ENCODE measurements at places on chromosomes 2 and 18.
A peak's percentile ranks its signal among the peaks of the same experiment; 100 is the strongest.

DNA sequence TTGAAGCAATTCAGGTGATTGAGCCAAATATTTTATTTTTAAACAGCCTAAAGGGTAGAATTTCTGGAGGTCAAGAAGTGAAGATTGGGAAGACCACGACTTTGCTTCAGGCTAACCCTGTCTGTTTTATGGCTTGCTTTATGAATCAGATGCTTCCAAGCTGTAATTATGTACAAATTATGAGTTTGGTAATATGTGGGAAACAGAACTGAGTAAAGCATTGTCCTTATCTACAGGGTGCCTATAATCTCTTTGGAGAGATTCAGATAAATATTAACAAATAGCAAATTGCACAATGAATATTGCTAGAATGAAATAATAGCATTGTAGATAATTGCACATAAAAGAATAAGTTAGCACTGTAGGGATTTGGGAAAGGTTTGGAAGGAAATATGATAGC is 539.4 kb upstream of the CDH2 start:
- peak; percentile 35 for DNase-seq

GRCh38 chr2:240648155-240648649 is 22.9 kb downstream of the GPR35 start:
- no peak for DNase-seq

- DNase-seq: no peak
These were observed 2.0 kb upstream of the CAPN10 start for GRCh38 chr2:240584486-240585031.

- DNase-seq: peak; percentile 73
These were observed 1.6 kb upstream of the KLF7 start for GRCh38 chr2:207167099-207167923.

DNA sequence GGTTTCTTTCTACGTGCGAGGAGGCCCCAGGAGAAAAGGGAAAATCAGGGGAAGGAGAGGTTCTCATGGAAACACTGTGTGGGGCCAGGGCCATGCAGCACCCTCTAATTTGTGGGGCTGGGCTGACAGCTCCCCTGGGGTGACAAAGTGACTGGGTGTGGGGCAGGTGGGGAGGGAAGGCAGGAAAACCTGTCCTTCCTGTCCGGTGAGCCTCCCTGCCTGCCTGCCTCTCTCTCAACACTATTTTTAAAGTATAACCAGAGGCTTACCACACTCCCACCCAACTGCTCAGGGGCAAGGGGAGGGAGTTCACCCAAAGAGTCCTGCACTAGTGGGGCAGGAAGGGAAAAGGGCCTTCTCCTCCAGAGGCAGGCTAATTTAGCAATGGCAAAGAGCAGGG is 10.5 kb upstream of the EPAS1 start:
- no peak for DNase-seq

GRCh38 chr2:95346231-95346737 is 49.1 kb downstream of the KCNIP3 start:
- peak; percentile 45 for DNase-seq

DNA sequence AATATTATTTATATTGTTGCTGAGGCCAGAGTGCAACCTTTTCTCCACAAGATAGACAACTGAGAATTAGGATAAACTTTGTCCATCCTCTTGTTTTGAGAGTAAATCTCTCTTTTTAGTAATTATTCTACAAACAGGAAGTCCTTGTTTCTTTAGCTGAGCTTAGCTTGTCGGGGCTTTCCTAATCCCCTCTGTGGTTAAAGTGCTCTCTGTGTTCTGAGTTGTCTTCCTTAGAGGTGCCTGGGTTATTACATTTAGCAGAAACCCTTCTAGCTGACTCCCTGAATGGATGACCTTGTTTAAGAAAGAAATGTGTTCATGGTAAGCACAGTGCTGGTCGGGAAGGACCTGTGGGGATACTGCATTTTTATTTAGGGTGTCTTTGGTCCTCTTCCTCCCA is 12.7 kb downstream of the USP39 start:
- DNase-seq: no peak

DNA sequence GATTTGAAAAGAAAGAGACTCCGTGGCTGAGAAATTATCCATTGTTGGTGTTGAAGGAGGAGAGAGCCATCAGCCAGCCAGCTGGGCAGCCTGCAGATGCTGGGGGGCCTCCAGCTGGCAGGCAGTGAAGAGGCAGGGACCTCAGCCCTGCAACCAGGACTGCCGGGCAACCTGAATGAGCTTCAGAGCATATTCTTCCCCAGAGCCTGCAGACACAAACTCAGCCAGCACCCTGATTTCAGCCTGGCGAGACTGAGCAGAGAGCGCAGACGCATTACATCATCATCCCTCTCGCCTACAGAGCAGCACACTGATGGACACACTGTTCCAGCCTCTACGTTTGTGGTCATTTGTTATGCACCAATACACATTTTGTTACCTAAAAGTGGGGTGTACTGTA is 150.7 kb upstream of the RAB6C start:
- no peak for DNase-seq

GRCh38 chr2:190649035-190649797 is at the start of gene NAB1:
TSS of gene NAB1 (plus strand) at chr2:190649083. CDS start at chr2:190659177, 10,094 bp downstream.
- no peak for DNase-seq

DNA sequence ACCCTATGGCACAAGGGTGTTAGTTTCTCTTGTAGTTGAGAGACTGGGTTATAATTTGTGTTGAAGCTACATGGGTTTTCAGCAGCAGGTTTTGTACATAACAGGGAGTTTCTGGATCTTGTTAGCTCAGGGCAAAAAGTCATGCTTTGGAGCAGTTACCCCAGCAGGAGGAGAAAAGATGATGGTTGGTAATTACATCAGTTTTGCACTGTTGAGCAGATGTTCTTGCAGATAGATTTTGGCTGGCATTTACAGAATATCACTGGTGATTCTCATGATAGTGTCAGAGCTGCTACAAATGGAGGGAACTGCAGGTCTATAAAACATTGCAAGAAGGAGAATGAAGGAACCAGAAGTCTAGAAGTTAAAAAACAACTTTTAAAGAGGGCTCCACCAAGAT is 215.2 kb upstream of the ATP5MC3 start:
- no peak for DNase-seq

- no peak for DNase-seq
These were observed 105.5 kb downstream of the IRS1 start for GRCh38 chr2:226694149-226694548.

DNA sequence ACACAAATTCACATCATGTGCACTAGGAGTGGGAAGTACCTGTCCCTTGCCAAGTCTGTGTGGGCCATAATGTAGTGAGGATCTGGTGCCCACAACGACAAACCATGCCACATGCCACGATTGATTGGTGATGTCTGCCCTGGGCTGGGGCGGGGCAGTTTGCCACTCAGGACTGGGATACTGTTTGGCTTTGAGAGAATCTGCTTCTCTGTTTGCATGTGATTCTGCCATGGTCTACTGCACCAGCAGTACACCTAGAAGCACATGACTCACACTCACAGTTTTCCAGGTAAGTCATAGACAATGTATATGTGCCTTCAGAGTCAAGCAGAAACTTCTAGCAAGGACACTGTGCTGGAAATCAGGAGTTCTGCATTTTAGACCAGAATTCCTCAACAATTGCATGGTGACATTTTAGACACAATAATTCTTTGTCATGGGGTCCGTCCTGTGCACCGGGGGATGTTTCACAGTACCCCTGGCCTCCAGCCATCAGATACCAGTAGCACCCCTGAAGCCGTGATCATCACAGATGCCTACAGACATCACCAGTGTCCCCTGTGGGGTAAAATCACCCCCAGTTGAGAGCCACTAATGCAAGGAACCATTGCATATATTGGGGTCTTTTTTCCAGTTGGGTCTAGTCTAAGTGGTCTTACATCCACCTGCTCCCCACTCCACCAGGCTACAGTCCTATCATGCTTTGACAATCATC is 278.3 kb downstream of the EIPR1 start:
- DNase-seq: no peak

DNA sequence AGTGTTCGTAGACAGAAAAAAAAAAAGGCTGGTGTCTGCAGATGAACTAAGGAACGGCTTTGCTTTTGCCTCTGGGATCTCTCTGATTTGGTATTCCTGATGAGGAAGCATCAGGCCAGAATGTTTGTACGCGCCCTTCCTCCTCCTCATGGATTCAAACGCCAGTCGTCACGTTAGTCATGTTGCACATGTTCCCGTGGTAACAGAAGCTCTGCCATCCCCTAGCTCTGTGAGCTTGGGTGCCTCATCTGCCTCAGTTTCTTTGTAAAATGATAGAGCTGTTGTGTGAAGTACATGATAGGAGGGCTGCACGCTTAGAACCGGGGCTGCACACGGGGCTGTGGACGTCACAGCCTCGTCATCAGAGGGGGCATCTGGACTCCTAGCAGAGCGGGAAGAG is 47.0 kb downstream of the TSHZ1 start:
- DNase-seq: no peak

- no peak for DNase-seq
These were observed 834.8 kb downstream of the CPS1 start for GRCh38 chr2:211391189-211391567.

GRCh38 chr2:54059986-54060385 is 55.4 kb upstream of the ACYP2 start:
- DNase-seq: no peak

DNA sequence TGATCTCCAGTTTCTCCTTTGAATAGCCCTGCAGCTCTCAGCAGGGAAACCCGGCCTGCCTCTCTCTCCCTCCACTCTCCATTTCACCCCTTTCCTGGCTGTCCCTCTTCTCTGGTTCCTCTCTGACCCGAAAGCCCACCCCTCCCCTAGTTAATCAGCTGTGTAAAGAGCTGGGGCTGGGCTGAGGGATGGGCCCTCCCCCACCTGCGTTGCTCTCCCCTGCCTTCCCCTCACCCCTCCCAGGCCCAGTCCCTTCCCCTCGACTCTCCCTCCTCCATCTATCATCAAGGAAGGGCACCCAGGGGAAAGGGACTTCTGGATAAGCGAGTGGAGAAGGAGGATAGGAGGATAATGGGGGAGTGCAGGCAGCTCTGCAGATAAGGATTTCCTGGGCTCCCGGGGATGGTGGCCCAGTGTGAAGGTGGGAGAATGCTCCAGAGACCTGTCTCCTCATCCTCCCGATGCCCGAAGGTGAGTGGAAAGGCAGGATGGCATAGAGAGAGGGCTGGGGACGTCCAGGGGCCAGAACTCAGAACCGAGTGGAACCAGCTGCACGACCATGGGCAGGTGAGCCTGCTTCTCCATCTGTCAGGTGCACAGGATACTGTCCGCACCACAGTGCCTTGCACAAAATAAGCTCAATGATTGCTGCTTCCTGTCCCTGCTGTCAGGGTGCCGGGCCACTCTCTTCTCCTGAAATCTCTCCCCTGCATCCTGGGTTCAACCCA is 12.0 kb downstream of the SLC30A3 start:
- DNase-seq: no peak

GRCh38 chr18:25074925-25075324 is 277.0 kb downstream of the ZNF521 start:
- no peak for DNase-seq

DNA sequence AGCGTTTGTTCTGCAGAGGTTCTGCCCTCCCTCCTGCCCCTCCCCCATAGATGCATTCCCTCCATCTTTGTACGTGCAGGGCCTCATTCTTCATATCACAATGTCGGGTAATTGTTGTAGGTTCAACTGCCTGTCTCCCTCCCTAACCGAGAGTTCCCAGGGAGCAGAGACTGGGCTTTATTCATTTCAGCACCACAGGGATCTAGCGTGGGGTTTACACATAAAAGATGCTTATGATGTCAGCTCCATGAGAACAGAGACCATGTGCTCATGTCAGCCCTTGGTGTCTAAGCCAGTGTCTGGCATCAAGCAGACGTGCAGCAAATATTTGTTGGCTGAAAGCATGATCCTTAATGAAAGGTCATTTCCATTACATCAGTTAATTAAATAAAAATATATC is 298.9 kb upstream of the TRIB2 start:
- no peak for DNase-seq

DNA sequence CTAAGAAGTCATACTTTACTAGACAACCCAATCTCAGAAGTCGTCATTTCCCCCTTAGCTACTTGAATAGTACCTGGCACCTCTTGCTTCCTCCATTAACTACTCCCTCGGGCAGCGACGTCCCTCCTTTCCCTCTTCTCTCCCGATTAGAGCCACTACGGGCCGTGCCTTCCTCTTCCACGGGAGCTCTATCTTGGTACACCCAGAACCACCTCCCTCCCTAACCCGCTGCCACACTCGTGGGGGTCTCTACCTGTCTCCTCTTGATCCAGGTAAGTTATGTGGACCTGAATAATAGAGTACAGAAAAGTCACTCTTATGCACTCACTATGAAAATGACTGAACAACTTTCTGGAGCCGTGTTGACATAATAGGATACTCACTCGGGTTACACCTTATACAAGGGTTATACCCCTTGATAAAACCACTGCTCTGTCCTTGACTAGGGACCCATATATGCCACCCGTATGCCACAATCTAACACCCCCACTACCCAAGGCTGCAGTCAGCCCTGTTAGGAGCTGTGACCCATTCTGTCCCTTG is 595 bp upstream of the HDHD2 start:
- DNase-seq: no peak

GRCh38 chr2:105078906-105079495 is 41.1 kb downstream of the MRPS9 start:
- DNase-seq: no peak

DNA sequence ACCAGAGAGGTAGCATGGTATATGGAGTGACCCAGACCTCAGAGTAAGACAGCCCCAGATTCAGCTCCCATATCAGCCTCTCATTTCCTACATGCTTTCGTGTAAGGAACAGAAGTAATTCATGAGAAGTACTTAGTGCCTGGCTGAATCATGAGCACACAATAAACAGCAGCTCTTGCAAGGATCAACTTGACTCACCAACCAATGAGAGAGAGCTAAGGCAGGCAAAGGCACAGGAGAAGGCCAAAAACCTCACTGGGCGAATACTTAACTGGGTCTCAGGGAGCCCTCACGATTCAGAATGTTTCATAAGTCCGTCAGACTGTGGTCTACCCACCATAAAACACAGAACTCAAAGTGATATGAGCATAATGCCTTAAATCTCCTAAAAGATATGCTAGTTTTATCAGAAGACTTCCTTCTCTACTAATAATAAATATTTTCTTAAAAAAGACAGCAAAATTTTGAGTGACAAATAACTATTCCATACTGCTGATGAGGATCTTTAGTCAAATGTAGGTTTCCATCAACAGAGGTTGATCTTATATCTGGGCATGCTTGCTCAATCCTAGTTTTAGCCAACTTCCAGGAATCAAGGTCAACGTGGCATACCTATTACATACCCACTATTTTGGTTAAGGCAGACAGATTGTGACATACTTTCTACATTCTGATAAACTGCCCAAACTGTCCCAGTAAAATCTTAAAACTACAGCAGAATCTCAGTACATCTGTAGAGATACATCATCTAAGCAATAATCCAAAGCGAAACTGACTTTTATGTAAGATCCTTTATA is 34.9 kb downstream of the IMMT start:
- no peak for DNase-seq

DNA sequence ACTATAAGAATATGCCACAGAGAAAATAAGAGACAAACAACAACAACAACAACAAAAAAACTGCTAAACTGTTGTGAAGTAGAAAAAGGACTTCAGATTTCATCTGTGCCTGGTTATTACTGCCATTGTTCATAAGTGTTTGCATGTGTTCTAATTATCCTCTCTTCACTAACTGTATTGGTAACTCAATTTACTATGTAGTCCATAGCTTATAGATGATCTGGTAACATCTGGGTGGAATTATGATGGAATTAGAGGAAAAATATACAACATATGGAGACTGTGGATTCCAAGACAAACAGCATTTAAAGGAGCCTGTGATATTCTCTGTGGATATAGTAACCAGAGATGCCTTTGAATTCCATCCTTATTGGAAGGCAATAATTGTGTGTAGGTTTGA is 1891.5 kb upstream of the PIK3C3 start:
- DNase-seq: no peak

GRCh38 chr2:162538967-162539366 is 195.0 kb downstream of the GCA start:
- no peak for DNase-seq
